NCI-H2081 treated with DMSO at 0.1 percent for 48 hours (cell line): ENCODE measurements at places on chromosomes 12 and 14.

DNA sequence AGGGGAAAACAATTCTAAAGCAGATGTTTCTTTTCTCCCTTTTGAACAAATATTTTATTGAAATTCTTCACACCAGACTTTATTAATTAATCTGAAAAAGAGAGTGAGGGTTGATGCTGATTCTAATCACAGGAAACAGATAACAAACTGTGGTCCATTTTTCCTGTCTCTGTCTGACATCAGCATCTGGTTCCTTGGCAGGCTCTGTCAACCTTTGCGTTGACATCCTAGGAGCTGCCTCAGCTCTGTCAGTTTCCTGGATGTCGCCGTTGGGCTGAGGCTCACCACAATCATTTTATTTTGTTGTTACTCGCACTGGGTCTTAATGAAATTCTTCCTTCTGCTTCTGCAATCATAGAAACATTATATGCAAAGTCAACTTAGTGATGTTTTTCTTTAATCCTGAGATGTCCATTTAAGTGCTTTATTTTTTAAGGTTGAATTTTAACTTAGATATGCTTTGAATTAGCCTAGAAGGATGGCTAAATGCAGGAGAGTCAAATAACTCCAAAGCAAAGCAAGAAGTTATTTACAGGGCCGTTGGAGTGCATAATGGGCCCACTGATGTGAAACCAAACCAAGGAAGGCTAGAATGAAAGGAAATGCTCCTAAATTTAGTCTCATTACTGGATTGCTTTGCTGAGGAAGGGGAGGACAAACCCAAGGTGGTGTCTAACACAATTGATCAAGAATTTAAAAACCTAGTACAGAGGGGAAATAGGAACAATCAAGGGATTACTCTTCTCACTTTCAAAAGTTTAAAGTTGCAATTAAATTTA is 542.4 kb downstream of the FLRT2 start:
- DNase-seq: no peak

- no peak for DNase-seq
These were observed 827 bp downstream of the ALDH2 start for GRCh38 chr12:111767362-111768158.

DNA sequence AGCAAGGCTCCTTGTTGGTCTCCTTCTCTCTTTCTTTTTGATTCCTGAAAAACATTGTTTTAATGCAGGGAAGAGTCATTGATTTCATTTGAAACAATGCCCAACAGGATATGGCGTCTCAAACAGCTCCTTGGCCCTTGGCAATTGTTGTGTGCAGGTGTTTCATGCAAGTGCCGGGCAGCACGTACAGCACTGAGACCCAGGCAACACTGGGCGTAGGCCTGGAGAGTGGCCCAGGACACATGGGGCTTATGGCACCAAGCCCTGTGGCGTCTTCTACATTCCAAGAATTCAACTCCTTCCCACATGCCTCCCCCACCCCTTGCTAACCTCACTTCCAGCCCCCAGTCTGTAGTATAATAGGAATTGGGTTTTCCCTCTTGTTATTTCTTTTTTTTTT is 230.4 kb downstream of the SPTSSA start:
- DNase-seq: no peak

- DNase-seq: no peak
These were observed 63.1 kb downstream of the DIP2B start for GRCh38 chr12:50567926-50568325.

DNA sequence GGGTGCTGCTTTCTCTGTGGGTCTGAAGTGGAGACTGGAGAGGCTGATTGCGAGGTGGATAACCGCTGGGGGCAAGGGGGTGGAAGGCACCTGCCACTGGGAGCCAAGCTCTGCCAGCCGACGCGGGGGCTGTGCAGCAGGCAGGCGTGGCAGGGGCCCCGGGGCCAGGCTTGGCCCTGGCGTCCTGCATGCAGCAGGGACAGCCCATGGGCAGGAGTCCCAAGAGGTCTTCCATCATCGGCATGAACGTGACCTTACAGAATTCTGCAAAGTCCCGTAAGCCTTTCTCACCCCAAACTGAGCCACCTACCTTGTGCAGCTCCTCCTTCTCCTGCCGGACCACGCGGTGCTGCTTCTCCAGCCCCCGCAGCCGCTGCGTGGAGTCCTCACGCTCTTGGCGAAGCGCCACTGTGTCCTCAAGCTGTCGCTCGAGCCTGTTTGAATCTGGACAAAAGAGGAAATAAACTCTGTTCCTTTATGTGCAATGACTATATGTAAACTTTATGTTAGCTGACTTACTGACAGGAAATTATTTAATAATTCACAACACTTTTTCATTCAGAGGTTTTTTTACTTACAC is 51.3 kb downstream of the AMN start:
- DNase-seq: no peak

DNA sequence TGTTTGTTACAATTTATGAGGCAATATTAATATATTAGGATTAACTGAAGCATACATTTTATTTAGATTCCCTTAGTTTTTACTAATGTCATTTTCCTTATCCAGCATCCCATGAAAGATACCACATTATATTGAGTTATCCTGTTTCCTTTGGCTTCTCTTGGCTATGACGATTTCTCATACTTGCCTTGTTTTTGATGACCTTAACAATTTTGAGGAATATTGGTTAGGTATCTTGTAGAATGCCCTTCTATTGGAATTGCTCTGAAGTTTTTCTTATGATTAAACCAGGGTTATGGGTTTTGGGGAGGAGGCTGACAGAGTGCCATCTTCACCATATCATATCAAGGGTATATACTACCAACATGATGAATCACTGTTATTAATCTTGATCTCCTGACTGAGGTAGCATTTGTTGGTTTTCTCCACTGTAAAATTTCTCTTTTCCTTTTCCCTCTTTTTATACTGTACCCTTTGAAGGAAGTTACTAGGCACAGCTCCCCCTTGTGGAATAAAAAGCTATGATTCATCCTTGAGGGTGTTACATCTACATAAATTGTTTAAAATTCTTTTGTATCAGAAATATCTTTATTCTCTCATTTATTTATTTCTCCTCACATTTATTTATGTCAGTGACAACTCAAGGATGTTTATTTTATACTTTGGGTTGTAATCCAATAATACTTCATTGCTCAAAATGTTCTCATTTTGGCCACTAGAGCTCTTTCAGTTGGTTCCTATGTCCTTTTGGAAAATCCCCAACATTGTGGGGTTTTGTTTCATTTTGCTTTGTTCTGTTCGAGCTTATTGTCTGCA is 239.0 kb downstream of the SLC16A7 start:
- DNase-seq: no peak

GRCh38 chr14:29757711-29758233 is 169.9 kb downstream of the PRKD1 start:
- no peak for DNase-seq

GRCh38 chr12:10392394-10392930 is 2.6 kb upstream of the KLRK1 start:
- DNase-seq: peak; percentile 55

DNA sequence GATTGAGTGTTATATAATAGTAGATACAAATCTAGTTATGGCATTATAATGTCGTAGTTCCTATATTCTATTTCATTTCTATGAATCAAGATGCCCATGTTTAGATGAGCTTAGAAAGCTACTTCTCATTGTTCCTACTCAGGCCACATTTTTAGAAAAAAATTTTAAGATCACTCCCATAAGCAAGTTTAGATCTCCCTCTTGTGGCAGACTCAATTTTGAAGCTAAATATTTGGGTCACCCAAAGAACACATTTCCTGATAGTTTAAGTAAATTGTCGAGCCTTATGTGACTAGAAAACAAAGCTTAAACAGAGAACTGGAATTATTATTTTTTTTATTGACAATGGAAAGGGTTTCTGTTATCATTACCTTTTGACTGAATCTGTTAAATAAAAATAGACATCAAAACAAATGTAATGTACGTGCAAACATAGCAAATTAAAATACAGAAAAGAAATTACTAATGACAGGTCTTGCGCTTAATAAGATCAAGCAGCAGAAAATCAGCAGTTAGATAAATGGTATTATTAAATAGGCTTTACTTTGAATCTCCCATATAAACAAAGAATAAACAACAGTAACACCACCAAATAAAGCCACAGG is 180.2 kb downstream of the ACSS3 start:
- DNase-seq: peak; percentile 79

DNA sequence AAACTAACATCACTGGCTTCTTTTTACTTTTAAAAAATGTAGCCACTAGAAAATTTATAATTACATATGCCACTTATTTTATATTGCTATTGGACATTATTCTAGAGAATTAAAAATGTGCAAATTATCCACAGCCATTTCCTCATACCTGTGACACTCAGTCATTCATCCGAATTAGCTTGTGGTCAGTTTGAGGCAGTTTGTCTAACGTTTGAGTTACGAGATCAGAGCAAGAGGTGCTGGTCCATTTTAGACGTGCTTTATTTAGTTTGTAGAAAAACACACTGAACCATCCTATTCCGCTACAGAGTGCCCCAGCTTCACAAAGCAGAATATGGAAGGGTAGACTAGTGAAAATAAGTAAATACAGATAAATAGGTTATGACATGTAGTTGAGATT is 513.0 kb downstream of the NRXN3 start:
- DNase-seq: no peak

- no peak for DNase-seq
These were observed 1.1 kb downstream of the DIP2B start for GRCh38 chr12:50505675-50506530.

DNA sequence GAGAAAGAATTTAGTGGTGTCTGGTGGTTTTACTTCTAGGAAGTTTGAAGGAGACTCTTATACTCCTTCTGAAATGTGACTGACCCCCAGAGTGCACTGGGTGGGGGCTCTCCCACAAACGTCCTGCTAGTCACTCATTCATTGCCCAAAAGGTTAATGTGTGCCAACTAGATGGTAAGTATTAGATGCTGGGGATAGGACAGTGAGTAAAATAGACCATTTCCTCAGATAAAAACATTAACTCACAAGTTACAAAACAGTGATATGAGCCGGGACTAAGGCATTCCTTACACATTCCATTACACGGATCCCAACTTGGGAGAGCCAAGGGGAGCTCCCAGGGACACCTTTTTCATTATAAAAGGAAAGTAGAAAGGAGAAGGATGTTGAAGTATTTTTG is 185.1 kb downstream of the ATXN7L3B start:
- DNase-seq: no peak

DNA sequence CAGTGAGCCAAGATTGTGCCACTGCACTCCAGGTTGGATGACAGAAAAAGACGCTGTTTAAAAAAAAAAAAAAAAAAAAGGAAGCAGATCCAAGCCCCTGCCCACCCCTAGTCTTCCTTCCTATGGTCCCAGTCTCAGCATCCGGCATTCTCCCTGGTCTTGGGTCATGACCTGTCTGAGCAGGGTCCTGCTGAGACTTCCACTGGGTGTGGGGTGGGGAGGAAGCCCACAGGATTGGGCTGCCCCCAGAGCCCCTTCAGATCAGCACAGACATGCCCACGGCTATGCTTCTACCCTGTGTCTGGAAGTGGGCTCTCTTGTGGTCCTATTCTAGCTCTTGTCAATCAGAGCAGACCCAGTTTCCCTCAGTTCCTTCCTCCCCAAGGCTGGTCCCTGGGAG is 12.6 kb upstream of the PLEK2 start:
- no peak for DNase-seq

- DNase-seq: no peak
These were observed 59.6 kb downstream of the MDM2 start for GRCh38 chr12:68867606-68868005.

DNA sequence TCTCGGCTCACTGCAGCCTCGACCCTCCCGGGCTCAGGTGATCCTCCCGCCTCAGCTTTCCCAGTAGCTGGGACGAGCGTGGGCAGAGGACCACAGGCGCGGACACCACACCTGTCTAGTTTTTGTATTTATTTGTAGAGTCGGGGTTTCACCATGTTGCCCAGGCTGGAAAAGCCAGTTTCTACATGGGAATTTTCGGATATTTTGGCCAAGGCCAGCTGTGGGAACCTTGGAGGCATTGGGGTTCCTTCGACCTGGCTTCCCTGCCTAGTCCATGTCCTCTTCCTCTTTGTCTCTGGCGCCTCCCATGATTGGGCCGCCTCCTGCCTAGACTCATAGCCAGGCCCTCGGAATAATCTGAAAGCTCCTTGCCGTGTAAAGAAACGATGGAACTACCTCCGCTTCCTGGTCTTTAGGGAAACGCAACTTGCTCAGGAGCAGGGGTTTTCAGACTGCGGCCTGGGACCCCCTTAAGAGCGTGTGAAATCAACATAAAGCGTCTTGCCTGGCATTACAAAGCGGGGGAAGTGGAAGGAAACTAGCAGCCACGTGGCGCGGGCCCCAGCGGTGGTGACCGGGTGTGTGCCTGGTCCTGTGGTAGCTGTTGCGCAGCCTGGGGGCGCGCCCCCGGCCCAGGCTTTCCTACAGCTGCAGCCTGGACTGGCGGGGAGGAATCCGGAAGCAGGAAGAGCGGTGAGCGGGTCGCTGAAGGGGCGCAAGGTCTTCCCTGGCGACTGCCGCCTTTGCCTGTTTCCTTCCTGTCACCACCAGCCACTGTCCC is 1.4 kb upstream of the HSP90AA1 start:
- no peak for DNase-seq

DNA sequence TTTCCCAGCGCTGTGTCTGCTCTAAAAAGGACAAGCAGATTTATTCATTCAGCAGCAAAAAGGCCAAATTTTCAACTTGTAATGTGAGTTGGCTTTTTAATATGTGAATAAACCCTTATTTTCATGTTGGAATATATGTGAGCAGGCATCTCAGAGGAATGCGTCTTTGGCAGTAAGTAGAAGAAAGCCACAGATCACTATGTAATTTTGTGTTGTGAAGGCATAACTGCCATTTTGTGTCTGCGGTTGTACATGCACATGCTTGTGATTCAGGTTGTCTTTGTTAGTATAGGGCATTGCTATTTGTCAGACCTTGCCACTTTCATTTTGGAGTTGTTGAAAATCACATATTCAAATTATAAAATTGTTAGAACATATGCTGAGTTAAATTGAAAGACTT is 398.8 kb upstream of the RGS6 start:
- no peak for DNase-seq

GRCh38 chr12:29547151-29547632 is 49.7 kb upstream of the OVCH1 start:
- no peak for DNase-seq

DNA sequence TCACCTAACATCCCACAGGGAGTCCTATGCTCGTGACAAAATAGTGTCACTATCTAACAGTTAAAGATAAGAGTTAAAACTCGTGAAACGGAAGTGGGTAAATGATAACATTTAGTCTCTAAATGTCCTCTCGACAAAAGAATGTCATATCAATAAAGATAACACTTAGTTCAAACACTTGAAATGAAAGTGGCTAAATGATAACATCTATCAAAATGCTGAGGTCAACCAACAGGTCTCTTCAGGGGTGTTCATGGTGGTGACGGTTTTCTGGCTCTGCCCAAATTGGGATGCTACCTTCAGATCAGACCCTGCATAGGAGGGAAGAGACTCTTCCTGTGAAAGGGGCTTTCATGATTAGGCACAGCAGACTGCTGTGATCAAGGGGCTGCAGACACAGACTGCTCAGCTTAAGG is 22.1 kb downstream of the IL26 start:
- DNase-seq: no peak

- DNase-seq: no peak
These were observed 29.4 kb downstream of the PLEKHA5 start for GRCh38 chr12:19158923-19159322.
